Foreskin fibroblast (primary cell): ENCODE measurements at places on chromosomes 5 and 9.

DNA sequence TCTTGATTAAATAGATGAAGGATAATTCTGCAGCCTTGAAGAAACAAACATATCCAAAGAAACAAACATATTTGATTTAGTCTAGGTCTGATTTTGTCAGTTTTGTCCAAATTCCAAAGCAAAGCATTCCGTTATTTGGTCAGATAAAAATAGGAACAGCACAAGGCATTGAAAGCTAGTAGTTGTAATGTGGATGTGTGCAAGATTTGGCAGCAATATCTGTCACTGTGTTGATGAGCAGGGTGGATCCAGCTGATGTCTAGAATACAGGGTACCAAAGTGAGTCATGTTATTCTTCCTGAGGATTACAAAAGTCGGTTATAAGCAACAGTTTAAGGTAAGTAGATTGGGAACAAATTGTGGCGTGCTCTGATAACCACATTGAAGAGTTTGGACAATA, 69.3 kb upstream of the PLPPR1 start:
- DNase-seq: no peak

DNA sequence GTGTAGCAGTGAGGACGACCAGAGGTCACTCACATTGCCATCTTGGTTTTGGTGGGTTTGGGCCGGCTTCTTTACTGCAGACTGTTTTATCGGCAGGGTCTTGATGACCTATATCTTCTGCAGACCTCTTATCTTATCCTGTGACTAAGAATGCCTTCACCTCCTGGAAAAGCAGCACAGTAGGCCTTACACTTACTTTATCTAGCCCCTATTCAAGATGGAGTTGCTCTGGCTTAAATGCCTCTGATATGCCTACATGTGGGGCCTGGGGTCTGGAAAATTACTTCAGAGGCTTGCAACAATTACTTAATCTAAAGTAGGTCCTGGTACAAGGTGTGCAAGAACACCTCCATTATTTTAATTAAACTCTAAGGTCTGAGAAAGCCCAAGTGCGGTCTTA, 86.9 kb upstream of the IL12B start:
- DNase-seq: no peak

- DNase-seq: no peak
Measured at GRCh38 chr9:89115426-89115825, 63.2 kb downstream of the SHC3 start.

DNA sequence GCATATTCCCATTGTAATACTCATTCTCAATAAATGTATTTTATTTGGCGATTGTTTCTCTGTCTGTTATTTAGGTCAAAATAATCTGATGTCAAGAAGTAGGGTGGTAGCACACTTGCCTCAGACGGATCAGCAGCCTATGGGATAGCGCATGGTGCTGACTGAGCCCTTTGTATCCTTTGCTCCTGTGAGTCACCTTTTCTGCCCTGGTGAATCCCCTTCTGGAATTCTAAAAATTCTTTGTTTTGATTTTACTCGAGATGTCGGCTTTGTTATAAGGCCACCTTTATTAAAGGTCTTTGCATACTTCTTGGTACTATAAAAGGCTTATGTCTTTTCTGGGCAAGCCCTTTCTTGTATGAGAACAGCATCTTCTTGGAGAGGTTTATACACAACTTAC, 1187.8 kb downstream of the CDH9 start:
- no peak for DNase-seq

DNA sequence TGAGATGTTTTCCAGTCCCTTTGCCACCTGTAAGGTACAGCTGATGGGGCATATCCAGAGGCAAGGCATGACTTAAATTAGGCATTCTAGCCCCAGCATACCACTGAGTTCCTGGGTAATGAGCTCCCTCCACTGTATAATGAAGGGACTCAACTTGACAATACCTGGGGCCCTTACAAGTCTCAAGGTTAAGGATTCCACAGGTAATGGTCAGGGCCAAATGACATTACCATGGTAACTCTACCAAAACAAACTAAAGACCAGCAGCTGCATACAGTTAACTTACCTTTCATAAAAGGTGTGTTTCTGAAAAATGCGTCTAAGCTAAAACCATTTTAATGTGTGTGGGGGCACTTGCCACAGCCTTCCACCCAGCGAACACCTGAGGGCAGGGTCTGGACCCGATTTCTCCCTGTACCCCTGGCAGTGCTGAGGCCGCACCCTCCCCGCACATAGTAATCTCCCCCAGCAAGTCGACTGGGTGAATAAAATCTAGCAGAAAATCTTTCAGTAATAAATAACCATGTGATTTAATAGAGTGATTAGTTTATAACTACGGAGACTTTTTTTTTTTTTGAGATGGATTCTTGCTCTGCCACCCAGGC, 24.2 kb downstream of the CCDC69 start:
- DNase-seq: no peak

DNA sequence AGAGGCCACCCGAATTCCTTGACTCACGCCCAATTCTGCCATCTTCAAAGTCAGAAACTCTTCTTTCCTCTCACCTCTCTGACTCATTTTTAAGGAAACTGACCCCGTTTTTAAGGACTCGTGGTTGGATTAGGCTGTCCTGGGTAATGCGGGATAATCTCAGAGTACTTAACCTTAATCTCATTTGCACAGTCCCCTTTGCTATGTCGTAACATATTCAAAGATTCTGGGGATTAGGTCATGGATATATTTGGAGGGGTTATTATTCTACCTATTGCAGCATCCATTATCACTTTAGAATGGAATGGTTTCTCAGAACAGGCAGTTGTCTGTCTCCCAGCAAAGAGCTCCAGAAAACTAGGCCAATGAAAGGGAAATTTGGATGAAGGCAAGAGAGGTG, 80.8 kb upstream of the IL12B start:
- DNase-seq: no peak

GRCh38 chr5:149108651-149109280, 32.5 kb upstream of the ABLIM3 start:
- no peak for DNase-seq

DNA sequence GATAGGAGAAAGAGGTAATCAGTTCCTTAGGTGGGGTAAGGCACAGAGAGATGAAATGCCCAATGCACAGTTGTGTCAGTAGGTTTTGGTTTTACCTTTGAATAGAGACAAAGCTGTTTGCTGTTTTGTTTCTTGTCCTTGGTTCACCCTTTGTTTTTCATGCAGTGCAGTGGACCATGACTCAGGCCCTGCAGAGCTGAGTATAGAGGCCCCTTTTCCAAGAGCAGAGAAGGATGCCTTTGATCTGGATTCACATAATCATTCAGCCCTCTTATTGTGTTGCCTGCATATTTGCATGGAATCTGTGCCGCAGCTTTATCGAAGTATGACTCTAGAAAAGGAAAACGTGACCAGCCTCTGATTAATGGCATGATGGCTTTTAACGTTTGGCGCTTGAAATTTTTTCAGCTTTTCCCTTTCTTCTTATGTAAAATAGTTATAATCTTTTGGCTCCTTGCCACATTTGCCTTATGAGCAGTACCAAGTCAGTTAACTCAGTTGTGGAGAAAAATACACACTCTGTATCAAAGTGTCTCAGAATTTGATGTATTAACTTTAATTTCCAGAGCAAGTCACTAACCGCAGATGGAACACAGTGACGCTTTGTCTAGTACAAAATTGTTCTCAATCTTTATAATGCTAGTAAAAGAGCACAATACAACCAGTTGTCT, 197.6 kb downstream of the KDM4C start:
- peak; percentile 89 for DNase-seq

DNA sequence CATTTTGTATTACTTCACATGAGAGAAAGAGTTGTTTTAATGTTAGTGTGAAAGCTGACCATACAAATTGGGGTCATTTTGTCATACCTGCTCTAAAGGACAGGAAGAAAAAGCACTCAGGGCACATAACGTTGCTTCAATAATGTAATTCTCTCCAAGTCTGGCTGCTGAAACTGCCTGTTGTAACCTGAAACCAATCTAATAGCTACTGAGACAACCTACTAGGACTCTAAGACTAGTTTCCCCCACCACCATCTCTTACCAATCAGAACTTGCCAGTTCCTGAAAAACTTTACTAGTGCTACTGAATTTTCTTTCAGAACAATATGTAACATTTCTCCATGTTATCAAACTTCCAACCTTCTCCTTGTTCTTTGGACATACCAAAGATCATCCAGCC, 374.7 kb downstream of the PTPRD start:
- DNase-seq: no peak

- peak; percentile 74 for DNase-seq
Measured at GRCh38 chr5:172854451-172854871, 20.4 kb downstream of the ERGIC1 start.

DNA sequence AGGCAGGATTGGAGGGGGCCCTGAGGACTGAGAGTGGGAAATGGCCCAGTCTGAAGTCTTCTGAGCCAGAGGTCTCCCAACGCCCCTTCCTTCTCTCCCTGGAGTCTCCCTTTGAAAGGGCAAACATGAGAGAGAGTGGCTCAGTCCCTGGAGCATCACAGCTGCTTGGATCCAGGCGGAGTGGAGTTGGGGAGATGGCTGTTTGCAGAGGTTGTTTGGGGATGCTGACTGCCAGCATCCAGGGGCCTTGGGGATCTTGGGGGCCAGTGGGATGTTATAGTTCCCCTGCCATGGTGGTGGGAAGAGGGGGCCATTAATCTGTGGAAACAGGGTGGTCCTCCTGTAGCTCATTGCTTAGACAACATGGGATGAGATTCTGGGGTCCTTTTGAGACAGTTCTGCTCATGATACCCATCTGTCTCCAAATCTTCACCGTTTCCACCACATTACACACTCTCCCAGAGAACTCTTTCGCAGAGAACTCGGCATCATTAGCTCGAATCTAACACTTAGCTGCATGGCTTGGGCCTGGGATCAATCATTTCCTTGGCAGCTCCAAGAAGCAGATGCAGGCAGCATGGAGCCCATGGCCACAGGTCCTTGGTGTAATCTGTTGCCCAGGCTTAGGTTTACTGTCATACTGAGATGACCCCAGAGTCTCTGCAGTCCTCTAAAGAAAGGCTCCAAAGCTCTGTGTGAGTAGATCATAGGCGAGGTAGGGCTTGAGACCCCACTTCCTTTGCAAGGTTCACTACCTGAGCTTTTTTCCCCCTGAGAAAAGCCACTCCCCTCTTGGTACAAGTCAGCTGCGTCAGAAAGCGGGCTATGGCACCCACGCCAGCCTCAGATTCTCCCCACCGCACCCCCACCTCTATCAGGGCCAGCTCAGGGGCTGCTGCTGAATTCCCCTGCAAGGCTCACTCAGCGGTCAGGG, 54.4 kb upstream of the SH3PXD2B start:
- DNase-seq: no peak

DNA sequence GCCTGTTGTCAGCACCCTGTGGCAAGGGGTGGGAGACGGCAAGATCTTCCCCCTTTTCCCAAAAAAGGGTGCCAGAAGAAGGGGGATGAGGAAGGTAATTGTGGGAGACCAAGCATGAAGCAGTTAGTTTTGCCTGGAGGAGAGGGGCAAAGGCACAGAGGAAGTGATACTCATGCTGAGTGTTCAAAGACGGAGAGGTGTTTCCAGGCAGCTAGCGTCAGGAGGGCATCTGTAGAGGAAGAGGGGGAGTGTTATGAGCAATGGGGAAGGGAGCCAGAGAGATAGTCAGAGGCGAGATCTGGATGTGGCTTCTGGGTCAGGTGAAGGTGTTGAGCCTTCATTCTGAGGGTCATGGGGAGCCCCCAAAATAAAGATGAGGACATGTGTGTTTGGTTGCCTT, 26.9 kb upstream of the ADAM19 start:
- DNase-seq: peak; percentile 6

DNA sequence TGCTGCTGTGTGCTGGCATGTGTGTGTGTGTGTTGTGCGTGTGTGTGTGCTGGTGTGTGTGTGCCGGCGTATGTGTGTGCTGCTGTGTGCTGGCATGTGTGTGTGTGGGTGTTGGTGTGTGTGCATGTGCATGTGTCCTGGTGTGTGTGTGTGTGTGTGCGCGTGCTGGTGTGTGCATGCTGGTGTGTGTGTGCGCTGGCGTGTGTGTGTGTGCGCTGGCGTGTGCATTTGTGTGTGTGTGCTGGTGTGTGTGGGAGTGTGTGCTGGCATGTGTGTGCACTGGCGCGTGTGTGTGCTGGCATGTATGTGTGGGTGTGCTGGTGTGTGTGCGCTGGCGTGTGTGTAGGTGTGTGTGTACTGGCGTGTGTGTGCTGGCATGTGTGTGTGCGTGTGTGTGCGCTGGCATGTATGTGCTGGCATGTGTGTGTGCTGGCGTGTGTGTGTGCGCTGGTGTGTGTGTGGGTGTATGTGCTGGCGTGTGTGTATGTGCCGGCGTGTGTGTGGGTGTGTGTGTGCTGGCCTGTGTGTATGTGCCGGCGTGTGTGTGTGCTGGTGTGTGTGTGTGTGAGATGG, 20.1 kb downstream of the UNC5A start:
- DNase-seq: no peak

- DNase-seq: no peak
Measured at GRCh38 chr5:159092332-159092687, 7.4 kb downstream of the EBF1 start.

DNA sequence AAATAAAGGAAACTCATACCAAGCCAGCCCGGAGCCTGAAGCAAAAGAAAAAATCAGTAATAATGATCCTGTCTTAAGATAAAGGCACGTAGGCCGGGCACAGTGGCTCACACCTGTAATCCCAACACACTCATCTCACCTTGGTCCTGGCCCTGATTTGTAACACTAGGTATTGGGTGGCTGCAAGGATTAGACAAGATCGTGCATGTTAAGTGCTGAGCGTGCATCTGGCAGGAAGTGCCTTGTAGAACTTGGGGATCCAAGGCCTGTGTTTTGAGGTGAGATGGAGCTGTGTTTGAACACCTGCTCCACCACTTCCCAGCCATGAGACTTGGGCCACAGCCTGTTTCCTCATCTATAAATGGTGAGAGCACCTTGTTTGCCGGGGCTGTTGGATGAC, 41.5 kb downstream of the SPRY4 start:
- DNase-seq: no peak

- no peak for DNase-seq
Measured at GRCh38 chr5:132802044-132802684, 10.9 kb upstream of the SOWAHA start.

DNA sequence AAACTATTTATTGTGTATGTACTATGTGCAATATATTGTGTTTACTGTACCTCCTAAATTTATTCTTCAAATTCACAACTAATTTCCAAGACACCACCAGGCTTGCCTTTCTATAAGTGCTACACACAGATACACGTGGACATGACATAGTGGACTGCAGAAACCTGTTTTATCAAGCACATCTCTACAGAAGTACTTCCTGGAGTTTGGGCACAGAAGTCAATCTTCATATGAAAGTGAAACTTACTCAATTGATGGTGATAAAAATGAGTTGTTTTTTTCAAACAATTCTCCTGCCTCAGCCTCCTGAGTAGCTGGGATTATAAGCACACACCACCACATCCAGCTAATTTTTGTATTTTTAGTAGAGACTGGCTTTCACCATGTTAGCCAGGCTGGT, 57.6 kb downstream of the NLN start:
- no peak for DNase-seq

- DNase-seq: peak; percentile 54
Measured at GRCh38 chr9:128341435-128341849, 1.1 kb downstream of the SLC27A4 start.

- DNase-seq: no peak
Measured at GRCh38 chr5:157747173-157747740, 3.7 kb downstream of the LSM11 start.

DNA sequence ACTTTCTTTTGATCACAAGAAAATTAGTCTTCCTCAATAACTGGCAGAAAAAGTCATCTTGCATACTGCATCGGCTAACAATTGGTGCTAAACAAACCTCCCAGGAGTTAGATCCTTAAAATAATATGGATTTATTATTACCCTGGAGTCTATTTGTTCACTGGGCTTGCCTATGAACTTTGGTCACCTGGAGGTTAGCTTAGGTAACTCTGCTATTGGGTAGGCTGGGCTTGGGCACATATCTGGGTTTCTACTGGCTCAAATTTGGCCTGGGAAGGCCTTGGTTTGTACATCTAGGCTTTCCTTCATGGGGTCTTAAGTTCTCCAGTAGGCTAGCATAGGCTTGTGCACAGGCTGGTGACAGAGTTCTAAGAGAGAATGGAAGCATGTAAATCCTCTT, 279.9 kb downstream of the RASEF start:
- no peak for DNase-seq
